Liver (tissue), 10 donors: ENCODE measurements at places on chromosomes 3 and 15. TPM values are rescaled to one million over a fixed set of nuclear protein-coding genes. Genes with fewer than 3 reads are reported as not detected.

Gene PLS1
- polyA plus RNA-seq, result 7.9 TPM

Gene ZPLD1
- polyA plus RNA-seq, result 0.03 TPM

Gene SH2D7
- not detected for polyA plus RNA-seq

Gene CCDC13
- polyA plus RNA-seq, result 1.4 TPM

Gene CADM2
- polyA plus RNA-seq, result 0.65 TPM

Gene PDCD10
- 17.5 TPM for polyA plus RNA-seq

Gene WDR93
- polyA plus RNA-seq, result not detected

Gene SLC33A1
- polyA plus RNA-seq, result 32.7 TPM

GRCh38 chr3:196842567-196843434 is 24.9 kb upstream of the SENP5 start:
- no peak for DNase-seq
- H3K4me1 ChIP-seq, result peaks cover 3% of the 10 kb centered on the region
- H3K27ac ChIP-seq, result no peak overlapping the region
- H3K27me3 ChIP-seq, result no peaks in the 10 kb centered on the region

- H3K27me3 ChIP-seq, result no peaks in the 10 kb centered on the region
- DNase-seq, result no peak
- no peaks in the 10 kb centered on the region for H3K36me3 ChIP-seq
- no peak overlapping the region for H3K4me3 ChIP-seq
- H3K27ac ChIP-seq, result no peak overlapping the region
- H3K4me1 ChIP-seq, result no peaks in the 10 kb centered on the region
These were observed 97.5 kb downstream of the SLC49A4 start for GRCh38 chr3:122892118-122892960.

GRCh38 chr3:194640829-194641228 is 7.6 kb upstream of the TMEM44 start:
- peaks cover 31% of the 10 kb centered on the region for H3K36me3 ChIP-seq
- no peak overlapping the region for H3K4me3 ChIP-seq
- DNase-seq, result no peak
- H3K27me3 ChIP-seq, result no peaks in the 10 kb centered on the region
- H3K27ac ChIP-seq, result no peak overlapping the region

DNA sequence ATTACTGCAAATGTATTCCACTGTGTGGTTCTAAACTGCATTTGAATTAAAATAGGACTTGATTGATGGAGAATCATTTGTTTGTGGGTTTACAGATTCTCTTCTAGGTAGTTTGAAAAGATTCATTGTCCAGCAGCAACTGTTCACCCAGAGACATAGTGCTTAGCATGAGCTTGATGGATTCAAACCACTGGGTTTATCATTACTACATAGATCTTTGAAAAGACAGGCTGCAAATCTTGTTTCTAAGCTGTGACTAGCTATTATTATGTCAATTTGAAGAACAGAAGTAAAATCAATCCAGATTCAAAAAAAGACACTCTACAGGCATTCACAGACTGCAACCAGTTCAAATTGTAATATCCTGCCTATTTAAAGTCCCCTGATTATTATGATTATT is 49.8 kb downstream of the MBNL1 start:
- peaks cover 41% of the 10 kb centered on the region for H3K4me1 ChIP-seq
- no peaks in the 10 kb centered on the region for H3K27me3 ChIP-seq
- H3K27ac ChIP-seq, result no peak overlapping the region
- DNase-seq, result no peak

GRCh38 chr3:120052677-120053076 is 41.6 kb downstream of the GSK3B start:
- no peak for DNase-seq
- no peaks in the 10 kb centered on the region for H3K36me3 ChIP-seq
- no peaks in the 10 kb centered on the region for H3K27me3 ChIP-seq
- no peak overlapping the region for H3K4me3 ChIP-seq
- no peak overlapping the region for H3K27ac ChIP-seq

- no peaks in the 10 kb centered on the region for H3K36me3 ChIP-seq
- H3K4me1 ChIP-seq, result peaks cover 52% of the 10 kb centered on the region
- H3K27ac ChIP-seq, result peak within 1 kb of the TSS; percentile 84
- no peaks in the 10 kb centered on the region for H3K27me3 ChIP-seq
These were observed at the start of gene CTDSPL for GRCh38 chr3:37861620-37862041. Gene CTDSPL, plus strand, starts transcription at chr3:37861880. Its CDS starts 320 bp downstream, at chr3:37862200.

GRCh38 chr3:40128166-40128565 is 181.3 kb upstream of the EIF1B start:
- H3K27ac ChIP-seq, result no peak overlapping the region
- no peaks in the 10 kb centered on the region for H3K27me3 ChIP-seq
- no peaks in the 10 kb centered on the region for H3K4me1 ChIP-seq
- H3K4me3 ChIP-seq, result no peak overlapping the region
- no peak for DNase-seq

GRCh38 chr3:195911946-195912270 is 3.6 kb upstream of the TNK2 start:
- DNase-seq, result no peak
- H3K27ac ChIP-seq, result no peak overlapping the region
- no peak overlapping the region for H3K4me3 ChIP-seq
- H3K4me1 ChIP-seq, result peaks cover 16% of the 10 kb centered on the region

GRCh38 chr3:32288819-32289218 is 50.3 kb downstream of the CMTM8 start:
- H3K4me1 ChIP-seq, result peaks cover 13% of the 10 kb centered on the region
- H3K36me3 ChIP-seq, result peaks cover 1% of the 10 kb centered on the region
- no peak for DNase-seq

DNA sequence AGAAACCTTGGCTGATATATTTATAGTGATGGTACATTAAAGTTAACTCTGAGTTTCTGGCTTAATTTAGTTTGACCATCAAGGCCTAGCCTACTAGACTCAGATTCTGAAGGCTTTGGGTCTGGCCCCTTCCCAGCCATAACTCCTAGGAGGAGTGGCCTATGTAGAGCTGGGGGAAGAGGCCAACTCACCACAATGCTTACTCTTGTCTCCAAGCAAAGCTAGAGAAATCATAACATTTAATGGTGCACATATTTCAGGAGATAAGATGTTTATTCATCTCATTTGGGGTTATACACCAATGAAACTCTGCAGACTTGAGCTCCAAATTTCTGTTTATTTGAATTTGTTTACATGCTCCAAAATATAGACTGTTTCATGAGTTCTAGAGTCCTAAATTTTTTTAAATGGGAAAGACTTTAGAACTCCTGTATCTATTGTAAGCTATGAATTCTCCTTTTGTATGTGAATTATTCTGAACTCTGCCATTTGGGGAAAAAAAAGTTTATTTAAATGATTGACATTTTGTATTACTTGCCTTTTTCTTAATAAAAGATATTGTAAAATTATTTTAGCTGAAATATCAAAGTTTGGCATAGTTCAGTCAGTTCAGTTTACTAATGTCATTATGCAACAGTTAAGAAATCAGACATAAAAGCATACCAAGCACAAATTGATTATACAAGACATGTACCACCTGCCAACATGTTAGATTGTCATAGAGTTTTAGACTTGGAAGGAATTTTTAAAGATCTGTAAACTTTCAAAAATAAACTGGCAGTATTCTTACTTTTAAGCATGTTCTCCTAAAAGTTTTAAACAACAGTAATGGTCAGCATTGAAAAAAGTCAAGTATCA is 143.4 kb upstream of the NR2E3 start:
- H3K36me3 ChIP-seq, result no peaks in the 10 kb centered on the region
- H3K27ac ChIP-seq, result no peak overlapping the region
- no peak overlapping the region for H3K4me3 ChIP-seq
- no peak for DNase-seq

DNA sequence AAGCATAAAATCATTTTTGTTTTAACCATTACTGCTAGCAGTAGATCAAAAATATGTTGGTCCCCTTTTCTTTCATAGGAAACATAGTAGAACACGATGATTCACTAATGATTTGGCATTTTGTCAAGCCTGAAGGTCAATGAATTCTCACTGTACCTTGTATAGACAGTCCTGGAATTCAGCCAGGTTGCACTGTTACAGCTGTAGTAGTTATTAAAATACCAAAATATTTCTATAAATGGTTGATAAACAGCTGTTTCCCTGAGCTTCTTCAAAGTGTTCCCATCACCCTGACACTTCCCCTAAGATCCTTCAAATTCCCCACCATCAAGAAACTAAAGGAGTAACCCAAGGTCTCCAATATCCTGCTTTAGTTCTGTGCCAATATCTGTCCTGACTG is 200.9 kb downstream of the ATP8B4 start:
- no peak overlapping the region for H3K4me3 ChIP-seq
- no peaks in the 10 kb centered on the region for H3K36me3 ChIP-seq
- no peak overlapping the region for H3K27ac ChIP-seq
- H3K4me1 ChIP-seq, result no peaks in the 10 kb centered on the region
- DNase-seq, result no peak

GRCh38 chr15:61396235-61396919 is 167.3 kb upstream of the RORA start:
- H3K4me1 ChIP-seq, result peaks cover 11% of the 10 kb centered on the region
- peak overlapping the region; percentile 13 for H3K27ac ChIP-seq
- no peaks in the 10 kb centered on the region for H3K27me3 ChIP-seq
- H3K4me3 ChIP-seq, result no peak overlapping the region
- DNase-seq, result no peak
- H3K36me3 ChIP-seq, result no peaks in the 10 kb centered on the region

- peaks cover 29% of the 10 kb centered on the region for H3K4me1 ChIP-seq
- H3K4me3 ChIP-seq, result peak overlapping the region; percentile 76
- H3K36me3 ChIP-seq, result peaks cover 3% of the 10 kb centered on the region
- DNase-seq, result peak; percentile 34
- H3K27ac ChIP-seq, result peak overlapping the region; percentile 61
These were observed 610 bp downstream of the ARID3B start for GRCh38 chr15:74541494-74542165.

GRCh38 chr3:155745795-155746550 is 1.1 kb upstream of the PLCH1 start:
- H3K27me3 ChIP-seq, result no peaks in the 10 kb centered on the region
- peaks cover 14% of the 10 kb centered on the region for H3K4me1 ChIP-seq
- no peaks in the 10 kb centered on the region for H3K36me3 ChIP-seq
- H3K4me3 ChIP-seq, result no peak overlapping the region
- no peak for DNase-seq

DNA sequence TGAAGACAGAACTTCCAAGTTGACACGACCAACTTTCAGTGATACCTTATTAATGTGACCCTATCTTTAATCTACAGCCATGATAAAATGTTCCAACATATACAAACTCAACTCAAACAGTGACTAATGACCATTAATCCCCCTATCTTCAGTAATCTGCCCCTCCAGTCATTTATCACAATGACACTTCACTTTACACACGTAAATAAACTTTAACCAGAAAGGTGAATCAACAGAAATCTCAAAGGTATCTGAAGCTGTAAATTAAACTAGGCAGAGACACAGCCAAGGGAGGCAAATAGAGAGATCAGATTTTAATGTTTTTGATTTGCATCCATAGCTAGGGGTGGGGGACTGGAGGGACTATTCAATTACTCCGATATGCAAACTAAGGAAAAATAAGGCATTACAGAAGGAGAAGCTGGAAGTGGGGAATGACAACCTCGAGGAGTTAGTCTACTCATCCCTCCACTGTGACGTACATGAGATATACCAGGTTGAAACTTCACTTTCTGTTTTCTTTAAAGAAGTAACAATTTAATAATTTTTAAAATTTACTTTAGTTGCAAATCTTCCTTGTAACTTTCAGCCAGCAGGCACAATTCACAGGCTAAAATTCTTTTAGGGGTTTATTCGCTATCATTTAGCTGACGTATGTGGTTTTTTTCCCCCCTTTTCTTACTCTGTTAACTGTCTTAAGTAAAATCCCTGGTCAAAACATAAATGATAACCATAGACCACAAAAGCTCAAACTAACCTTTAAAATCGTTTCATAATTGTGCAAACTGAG is 751.0 kb downstream of the ROBO1 start:
- peak overlapping the region; percentile 59 for H3K4me3 ChIP-seq
- H3K4me1 ChIP-seq, result peaks cover 2% of the 10 kb centered on the region
- no peak overlapping the region for H3K27ac ChIP-seq
- DNase-seq, result no peak
- H3K27me3 ChIP-seq, result peaks cover 15% of the 10 kb centered on the region

DNA sequence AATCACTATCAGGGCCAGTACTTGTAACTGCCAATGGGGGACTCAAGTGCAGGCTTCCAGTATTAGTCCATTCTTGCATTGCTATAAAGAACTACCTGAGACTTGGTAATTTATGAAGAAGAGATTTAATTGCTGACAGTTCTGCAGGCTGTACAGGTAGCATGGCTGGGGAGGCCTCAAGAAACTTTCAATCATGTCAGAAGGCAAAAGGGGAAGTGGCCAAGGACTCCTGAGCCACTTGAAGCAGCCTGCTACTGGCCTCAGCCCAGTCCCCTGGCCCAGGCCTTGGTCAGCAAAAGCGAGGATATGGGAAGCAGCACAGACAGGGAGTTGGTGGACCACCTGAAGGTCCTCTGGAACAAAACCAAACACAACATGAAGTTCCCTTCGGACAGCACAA is 29.2 kb upstream of the OR5K1 start:
- H3K4me3 ChIP-seq, result no peak overlapping the region
- DNase-seq, result no peak
- H3K27me3 ChIP-seq, result no peaks in the 10 kb centered on the region
- no peak overlapping the region for H3K27ac ChIP-seq
- no peaks in the 10 kb centered on the region for H3K4me1 ChIP-seq
- H3K36me3 ChIP-seq, result no peaks in the 10 kb centered on the region

DNA sequence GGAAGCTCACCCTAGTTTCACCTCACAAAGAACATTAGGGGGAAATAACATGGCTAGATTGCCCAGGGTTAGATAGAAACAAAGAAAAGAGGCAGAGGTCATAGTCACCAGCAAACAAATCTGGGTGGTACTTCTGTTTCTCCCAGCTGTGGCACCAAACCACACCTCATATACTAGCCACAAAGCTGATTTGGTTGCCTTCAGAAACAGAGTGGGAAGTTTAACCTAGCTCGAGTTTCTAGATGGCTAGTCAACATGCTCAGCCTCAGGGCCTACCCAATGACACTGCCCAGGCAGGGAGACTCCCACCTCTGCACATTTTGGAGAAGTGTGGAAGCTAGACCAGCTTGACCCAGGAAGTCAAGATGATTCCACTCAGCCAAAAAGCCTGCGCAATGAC is 174.2 kb downstream of the GABRB3 start:
- H3K36me3 ChIP-seq, result no peaks in the 10 kb centered on the region
- no peak overlapping the region for H3K27ac ChIP-seq
- no peaks in the 10 kb centered on the region for H3K27me3 ChIP-seq
- H3K4me1 ChIP-seq, result no peaks in the 10 kb centered on the region

DNA sequence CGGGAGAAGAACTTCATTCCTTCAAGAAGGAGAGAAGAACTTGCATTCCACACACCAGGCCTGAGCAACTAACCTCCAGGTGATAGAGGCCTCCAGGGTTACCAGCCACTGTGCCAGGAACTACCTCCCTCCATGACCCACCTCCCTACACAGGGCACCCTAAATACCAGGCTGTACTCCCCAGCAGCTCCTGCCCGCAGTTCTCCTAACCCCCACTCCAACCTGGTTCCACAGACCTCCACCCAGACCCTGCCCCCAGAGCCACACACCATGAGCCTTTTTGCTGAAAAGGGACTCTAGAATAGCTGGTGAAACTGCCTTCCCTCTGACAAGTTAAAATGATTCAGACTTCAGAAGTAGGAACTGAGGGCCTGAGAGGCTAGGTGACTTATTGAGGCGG is 8.2 kb downstream of the IGDCC3 start:
- no peak overlapping the region for H3K4me3 ChIP-seq
- no peaks in the 10 kb centered on the region for H3K4me1 ChIP-seq
- DNase-seq, result no peak
- no peaks in the 10 kb centered on the region for H3K27me3 ChIP-seq
- no peak overlapping the region for H3K27ac ChIP-seq
